ENCODE measurements at places on chromosomes 4 and X.

- DNase-seq: no peak
Observed at GRCh38 chr4:73181231-73181630, 77.4 kb downstream of the ANKRD17 start.

DNA sequence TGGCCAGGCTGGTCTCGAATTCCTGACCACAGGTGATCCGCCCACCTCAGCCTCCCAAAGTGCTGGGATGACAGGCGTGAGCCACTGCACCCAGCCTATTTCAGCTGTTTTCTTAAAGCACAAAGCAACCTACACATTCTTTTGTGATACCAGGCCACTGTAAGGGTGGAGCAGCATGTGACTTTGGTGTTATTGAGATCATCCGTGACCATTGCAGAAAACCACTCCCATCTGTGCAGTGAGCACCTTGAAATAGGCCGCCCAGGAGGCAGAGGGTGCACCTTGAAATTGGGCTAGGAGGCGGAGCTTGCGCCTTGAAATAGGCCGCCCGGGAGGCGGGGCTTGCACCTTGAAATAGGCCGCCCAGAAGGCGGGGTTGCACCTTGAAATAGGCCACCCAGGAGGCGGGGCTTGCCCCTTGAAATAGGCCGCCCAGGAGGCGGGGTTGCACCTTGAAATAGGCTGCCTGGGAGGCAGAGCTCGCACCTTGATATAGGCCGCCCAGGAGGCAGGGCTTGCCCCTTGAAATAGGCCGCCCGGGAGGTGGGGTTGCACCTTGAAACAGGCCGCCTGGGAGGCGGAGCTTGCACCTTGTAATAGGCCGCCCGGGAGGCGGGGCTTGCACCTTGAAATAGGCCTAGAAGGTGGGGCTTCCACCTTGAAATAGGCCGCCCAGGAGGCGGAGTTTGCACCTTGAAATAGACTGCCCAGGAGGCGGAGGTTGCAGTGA, 9.0 kb upstream of the SLC25A6 start:
- DNase-seq: no peak

- no peak for DNase-seq
Observed at GRCh38 chr4:140633124-140633523, 64.4 kb upstream of the UCP1 start.

DNA sequence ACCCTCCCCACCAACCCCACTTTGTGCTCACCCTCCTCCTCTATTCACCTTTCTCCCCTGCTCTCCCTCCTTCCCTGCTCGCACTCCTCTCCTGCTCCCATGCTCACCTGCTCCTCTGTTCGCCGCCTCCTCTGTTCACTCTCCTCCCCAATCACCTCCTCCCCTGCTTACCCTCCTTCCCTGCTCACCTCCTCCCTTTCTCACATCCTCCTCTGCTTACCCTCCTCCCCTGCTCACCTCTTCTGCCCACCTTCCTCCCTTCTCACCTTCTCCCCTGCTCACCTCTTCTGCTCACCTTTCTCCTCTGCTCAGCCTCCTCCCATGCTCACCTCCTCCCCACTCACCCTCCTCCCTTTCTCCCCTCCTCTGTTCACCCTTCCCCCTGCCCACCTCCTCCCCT, 357.2 kb downstream of the UNC5C start:
- DNase-seq: no peak

GRCh38 chr4:38696697-38697096, 32.7 kb downstream of the KLF3 start:
- no peak for DNase-seq

DNA sequence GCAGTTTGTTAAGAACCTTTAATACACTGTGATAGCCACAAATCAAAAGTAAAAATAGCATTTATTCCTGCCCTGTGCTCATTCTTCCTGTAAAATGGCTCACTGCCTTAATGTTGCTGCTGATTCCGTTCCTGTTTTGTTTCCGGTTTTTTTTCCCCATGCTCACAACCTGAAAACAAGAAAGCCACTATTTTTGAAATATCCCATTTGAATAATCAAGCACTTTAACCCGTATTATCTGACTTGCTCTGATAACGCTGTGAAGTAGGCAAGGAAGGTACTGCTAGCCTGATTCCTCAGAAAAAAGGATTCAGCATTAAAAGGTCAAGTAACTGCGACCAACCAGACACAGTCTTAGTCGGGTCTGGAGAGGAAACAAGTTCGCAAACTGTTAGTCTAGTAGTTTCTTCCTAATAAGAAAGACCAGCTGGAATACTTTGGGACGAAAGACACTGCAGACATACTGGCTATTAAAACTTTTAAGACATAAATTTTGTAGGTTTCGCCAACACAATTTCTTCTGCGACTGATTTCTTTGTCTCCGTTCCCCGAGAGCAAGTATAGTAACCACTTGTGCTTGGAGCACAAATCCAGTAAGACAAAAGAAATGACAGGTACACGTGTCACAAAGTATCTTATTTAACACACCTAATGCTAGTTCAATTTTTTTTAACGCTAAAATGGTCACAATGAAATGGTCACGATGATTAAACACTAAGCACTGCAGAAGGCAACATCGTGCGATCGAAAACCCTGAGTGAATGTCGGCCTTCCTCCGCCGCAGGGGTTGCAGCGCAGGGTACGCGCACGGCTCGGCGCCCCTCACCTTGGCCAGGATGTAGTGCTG, 802 bp downstream of the COX18 start:
- DNase-seq: no peak

- DNase-seq: no peak
Observed at GRCh38 chr4:79049840-79050540, 110.8 kb upstream of the PAQR3 start.

DNA sequence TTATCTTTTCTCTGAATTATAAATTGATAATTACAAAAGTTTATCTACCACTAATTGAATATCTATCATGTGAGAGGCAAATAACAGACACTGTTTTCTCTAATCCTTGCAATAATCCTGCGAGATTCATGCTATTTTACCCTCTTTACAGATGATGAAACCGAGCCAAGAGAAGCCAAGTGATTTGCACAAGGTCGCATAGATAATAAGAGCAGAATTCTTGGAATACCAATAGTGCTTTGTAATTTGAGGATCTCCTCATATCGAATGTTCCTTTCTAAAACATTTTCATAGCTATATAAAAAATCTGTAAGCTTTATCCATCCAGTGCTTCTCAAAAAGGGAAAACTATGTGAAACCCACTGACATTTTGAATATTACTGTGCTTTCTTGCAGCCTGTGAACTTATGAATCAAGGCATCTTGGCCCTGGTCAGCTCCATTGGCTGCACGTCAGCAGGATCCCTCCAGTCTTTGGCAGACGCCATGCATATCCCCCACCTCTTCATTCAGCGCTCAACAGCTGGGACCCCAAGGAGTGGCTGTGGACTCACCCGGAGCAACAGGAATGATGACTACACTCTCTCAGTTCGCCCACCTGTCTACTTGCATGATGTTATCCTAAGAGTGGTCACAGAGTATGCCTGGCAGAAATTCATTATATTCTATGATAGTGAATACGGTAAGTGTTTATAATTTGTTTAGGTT, 743.8 kb upstream of the ATOH1 start:
- DNase-seq: no peak

- DNase-seq: no peak
Observed at GRCh38 chrX:125005863-125006262, 313.8 kb upstream of the TEX13C start.

DNA sequence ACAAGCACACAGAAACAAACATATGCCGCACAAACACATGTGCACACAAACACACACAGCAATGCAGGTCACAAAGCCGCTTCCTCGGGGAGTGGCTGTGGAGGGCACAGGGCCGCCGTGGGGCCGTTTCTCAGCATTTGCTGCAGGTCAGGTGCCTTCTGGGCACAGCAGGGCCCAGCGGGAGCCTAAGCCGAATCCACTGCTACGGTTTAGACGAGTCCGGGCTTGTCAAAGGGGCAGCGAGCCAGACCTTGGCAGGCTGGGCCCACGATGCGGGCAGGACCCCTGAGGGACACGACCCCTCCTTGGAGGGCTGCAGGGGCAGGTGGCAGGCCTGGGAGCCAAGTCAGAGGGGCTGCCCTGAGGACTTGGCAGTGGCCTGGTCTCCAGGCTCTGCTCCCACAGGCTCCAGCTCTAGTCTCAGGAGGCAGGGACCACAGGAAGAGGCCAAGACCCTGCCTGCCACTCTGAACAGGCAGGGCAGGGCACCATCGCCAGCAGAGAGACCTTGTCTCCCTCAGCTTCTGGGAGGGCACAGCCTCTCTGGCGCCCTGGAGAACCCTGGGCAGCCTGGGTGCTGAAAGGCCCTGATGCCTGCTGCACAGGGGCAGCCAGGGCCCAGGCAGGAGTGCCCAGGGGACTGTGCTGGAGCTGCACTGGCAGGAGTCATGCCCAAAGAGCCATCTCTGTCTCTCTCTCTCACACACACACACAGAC, 5.5 kb upstream of the ATP2B3 start:
- DNase-seq: no peak

GRCh38 chr4:156378033-156378665, 424.5 kb upstream of the CTSO start:
- DNase-seq: no peak

- DNase-seq: no peak
Observed at GRCh38 chr4:80014531-80014930, 58.5 kb downstream of the ANTXR2 start.

DNA sequence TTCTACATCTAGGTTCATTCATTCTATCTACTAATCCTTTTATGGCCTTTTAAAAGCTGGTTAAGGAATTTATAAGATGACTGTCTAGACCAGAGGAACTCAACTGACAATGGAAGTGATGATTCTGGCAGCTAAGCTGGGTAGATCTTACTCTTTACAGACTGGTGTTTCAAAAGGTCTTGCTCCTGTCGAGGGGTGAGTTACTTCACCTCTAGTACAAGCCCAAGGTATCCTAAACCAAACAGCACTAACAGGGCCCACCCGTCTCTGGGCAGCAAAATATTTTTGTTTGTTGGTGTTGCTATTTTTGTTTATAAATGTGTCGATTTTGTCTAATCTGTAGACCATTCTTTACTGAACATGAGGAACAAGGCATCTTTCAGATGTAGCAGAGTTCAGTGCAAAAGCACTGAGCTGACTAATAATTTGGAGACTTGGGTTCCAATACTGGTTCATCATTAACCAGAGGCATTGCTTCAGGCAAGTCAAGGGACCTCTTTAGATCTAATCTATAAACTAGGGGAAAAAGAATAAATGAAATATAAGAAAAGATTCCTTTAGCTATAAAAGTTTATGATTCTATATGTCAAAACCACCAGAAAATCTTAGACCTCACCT, 90.3 kb upstream of the FRG1 start:
- no peak for DNase-seq

GRCh38 chr4:72352711-72353110, 216.3 kb downstream of the ADAMTS3 start:
- no peak for DNase-seq

- DNase-seq: no peak
Observed at GRCh38 chr4:181046809-181047208, 1196.4 kb upstream of the TENM3 start.

DNA sequence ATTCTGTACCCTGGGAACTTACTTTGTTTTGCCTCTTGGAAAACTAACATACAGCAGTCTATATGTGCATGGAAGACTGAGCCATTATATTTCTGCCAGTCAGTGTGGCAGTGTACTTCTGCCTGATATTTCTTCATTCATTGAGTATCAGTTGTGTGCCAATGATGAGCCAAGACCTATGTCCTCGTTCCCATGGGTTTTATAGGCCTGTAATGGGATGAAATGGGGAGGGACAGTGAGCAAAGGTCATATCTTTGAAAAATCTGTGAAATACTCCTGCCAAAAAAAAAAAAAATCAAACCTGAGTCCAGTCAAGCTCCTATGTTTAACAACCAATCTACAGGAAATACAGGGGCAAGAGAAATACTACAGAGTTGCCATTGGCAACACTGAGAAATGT, 9.1 kb downstream of the NSD2 start:
- no peak for DNase-seq

DNA sequence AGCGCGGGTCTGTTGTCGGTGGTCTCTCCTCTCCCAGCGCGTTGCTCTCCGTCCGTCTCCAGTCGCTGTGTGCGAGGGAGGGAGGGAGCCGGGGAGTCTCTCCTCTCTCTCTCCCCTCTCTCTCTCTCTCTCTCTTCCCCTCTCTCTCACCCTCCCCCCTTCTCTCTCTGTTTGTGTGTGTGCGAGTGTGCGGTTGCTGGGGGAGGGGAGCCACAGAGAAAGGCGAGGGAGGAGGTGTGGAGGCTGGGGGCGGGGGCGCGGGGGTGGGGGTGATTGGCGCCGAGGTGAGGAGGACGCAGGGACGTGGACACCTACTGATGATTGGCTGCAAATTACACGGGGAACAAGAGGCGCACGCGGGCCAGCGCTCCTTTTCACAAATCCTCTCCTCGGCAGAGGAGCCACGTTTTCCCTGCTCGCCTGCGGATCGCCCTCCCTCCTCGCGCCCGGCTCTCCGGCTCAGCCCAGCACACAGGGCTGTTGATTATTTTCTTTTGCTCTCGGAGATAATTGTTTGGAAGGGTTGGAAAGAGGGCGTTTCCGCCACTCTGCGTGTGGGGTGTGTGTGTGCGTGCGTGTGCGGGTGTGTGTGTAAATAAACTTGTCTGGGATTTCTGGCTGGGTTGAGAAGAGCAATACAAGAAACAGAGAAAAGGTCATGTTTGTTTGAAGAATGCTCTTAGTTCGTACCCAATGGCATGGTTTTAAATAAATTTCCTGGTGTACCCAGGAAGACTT, at the start of gene CXXC4:
CXXC4 (minus strand) TSS at position 73 of the 738 bp plus-strand sequence. CDS start 3,092 bp downstream, outside the sequence.
- DNase-seq: no peak

GRCh38 chr4:43987331-43987944, 461.2 kb downstream of the KCTD8 start:
- no peak for DNase-seq

DNA sequence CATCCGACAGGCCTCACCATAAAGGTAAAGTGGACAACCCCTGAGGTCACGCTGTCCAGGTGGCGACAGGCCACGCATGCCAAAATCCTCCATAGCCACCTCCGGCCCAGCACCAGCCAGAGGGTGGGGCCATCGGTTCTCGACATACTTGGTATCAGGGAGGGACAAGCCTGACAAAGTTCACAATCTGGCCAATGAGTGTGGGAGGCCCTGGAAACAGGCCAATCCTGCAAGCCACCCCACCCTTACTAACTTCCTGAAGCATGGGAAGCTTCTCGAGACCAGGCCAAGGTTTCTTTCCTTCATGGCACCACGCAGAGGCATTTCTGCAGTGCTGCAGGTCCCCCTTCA, 73.8 kb downstream of the MTMR1 start:
- DNase-seq: no peak

GRCh38 chrX:26651755-26652154, 435.8 kb downstream of the MAGEB5 start:
- no peak for DNase-seq

DNA sequence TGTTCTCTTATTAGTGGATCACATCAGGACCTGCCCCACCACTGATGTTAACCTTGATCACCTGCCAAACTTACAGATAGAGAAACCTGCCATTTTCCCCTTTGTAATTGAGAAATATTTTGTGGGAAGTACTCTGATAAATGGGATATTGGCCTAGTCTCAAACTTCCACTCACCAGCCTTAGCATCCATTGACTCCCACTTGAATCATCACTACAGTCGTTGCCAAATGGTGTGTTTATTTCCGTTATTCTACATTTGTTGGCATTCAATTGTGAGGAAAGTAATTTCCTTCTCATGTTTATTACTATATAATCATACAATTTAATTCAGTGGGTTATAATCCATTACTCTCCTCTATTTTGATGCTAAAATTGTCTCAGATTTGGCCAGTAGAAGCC, 156.4 kb upstream of the CXCL13 start:
- DNase-seq: no peak

Data from activated CD4-positive, CD25-positive, alpha-beta regulatory T cell treated with anti-CD3 and anti-CD28 coated beads, Interleukin-2, amount 50 U/mL, for 16 hours (primary cell).